ENCODE measurements at places on chromosomes 11 and 22.

DNA sequence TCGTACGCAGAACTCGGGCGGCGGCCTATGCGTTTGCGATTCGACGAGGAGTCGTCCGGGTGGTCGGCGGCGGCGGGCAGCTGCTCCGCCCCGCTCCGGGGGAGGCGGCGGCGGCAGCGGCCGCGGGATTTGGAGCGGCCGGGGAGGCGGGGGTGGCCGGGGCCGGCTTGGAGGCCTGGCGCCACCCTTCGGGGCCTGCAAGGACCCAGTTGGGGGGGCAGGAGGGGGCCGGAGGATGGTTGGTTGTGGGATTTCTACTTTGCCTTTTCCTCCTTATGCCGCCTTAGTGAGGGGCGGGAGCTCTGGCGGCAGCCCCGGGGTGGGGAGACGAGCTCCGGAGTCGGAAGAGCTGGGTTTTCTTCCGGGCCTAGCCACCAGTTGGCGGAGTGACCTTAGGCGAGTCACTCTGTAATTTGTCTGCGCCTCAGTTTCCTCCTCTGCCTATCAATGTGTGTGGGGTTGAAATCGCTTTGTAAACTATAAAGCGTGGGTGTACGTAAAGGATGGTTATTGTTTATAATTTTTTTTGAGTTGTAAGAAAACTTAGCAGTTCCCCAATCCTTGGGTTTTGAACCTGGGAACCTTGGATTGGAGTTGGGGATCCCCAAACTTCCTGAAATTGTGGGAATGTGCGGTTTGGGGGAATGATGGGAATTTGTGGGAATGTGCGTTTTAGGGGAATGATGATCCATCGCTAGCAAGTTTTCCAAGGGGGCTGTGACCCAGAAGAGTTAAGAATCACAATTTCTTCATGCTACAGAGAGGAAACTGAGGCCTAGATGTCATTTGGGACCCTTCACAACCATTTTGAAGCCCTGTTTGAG is 679 bp downstream of the TUG1 start:
- peak; percentile 27 for DNase-seq

DNA sequence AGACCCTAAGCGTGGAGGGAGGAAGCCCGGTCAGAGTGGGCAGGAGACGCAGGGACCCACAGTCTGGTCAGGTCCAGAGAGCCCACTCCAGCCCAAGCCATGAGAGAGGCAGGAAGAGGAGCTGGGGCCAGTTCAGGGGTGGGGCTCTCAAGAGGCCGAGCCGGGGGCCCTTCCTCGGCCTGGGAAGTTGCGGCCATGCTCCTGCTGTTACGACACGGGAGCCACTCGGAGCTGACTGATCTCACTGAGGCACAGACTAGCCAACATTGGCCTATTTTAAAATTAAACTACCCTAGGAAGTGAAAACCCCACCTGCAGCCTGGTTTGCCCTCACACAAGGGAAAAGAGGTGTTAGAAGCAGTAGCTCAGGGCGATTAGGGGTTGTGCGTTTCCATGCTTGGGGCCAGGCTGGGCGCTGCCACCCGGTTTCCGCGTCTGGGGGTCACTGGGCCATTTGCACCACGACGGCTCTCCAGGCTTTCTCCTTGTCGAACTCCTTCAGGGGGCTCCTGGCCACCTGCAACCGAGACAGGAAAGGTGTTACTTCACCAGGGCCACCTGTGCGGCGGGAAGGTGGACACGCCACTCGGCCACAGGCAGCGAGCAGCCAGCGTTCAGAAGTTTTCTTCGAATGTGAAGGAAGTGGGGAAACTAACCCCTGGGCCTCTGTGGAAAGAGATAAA is 3.2 kb upstream of the TTLL8 start:
- no peak for DNase-seq

- no peak for DNase-seq
Observed at GRCh38 chr22:30424534-30425326, 838 bp upstream of the MTFP1 start.

- DNase-seq = no peak
Observed at GRCh38 chr11:82560836-82561235, 172.8 kb downstream of the FAM181B start.

- DNase-seq = peak; percentile 30
Observed at GRCh38 chr11:32006799-32007388, 84.0 kb upstream of the RCN1 start.

- DNase-seq = no peak
Observed at GRCh38 chr11:134802116-134802515, 390.1 kb upstream of the B3GAT1 start.

DNA sequence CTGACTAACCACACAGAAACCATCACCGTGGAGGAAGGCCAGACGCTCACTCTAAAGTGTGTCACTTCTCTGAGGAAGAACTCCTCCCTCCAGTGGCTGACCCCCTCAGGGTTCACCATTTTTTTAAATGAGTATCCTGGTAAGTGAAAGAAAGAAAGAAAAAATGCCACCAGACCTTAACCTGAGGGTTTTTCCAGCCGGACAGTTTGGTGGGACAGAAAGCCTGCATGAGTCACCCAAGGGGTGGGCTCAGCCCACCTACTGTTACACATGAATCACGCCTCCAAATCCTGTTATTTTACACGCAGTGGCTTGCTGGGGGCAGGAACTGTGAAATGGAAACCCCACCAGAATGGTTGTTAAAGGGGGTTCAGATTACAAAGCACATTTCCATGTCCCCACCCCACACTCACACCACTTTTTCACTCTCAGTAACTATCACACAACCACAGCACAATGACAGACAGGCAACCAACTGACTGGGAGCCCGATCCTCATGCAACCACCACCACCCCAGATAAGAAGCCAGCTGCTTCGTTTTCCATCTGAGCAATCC is 11.9 kb downstream of the CRTAM start:
- DNase-seq = no peak

- no peak for DNase-seq
Observed at GRCh38 chr11:58787903-58788302, 56.2 kb upstream of the GLYAT start.

GRCh38 chr11:87972133-87972532 is 203.1 kb downstream of the RAB38 start:
- no peak for DNase-seq

GRCh38 chr11:75627906-75628668 is 40.8 kb downstream of the MAP6 start:
- no peak for DNase-seq

GRCh38 chr11:46339816-46340215 is 7.4 kb upstream of the DGKZ start:
- no peak for DNase-seq

DNA sequence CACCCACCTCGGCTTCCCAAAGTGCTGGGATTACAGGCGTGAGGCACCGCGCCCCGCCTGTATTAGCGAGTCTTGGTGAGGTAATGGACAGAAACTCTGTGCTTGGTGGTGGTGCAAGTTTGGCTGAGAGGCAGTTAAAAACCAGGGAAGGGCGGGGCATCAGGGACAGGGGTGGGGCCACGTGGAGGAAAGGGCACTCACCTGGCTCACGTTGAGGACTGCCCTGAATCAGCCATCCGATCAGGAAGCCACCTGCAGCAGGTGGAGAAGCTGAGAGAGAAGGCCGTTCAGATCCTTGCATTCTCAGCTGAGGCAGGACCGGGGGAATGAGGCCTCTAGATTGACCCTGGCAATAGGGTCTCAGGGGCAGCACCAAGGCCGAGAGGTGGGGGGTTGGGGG is 12.1 kb upstream of the CHRM1 start:
- DNase-seq = no peak

- DNase-seq = no peak
Observed at GRCh38 chr11:73383249-73384124, 7.3 kb downstream of the RELT start.

DNA sequence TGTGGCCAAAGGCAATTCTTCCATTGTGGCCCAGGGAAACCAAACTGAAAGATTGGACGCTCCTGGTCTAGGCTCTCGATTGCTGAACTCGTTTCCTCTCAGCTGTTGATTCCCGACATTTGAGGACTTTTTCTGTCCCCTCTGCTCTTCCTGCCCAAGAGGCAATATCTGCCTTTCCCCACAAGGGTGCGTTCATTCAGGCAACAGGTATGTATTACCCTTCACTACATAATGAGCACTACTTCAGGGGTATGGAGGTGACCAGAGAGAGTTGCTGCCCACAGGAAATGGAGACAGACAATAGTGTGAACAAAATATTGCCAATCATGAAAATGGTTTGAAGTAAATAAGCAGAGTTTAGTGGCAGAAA is 8.2 kb downstream of the PTH start:
- DNase-seq = no peak

DNA sequence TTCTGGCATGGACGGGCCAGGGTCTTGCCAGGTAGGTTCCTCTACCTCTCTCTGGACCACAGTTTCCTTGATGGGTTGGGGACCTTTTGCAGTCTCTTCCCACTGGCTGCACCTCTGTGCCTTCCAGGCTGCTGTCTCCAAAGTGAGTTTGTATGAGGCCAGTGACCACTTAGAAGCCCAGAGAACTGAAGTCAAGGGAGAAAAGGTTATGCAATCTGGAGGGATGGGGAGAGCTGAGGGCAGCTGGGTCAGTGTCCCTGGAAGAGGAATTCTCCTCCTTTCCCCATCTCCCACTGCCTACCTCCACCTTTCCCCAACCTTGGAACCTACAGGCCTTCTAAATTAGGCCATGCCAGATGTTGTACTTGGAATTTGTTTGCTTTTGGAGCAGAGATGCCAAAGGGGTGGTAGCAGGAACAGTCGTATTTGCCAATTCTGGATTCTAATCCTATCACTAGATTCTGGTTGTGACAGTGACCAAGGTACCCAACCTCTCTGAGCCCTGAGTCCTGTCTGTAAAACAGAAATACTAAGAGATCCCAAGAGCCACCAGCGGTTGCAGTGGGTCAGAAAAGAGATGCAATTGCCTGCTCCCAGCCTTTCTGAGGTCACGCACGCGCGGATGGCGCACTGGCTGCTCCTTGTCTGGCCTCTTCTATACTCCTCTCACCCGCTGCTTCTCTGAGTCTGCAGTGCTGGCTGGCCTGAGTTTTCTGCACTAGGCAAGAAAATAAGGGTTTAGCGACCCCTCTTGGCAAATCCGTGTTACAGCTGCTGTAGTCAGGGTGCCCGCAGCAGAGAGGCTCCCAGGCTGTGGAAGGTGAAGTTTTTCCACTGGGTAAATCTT is 10.7 kb upstream of the ACCSL start:
- peak; percentile 61 for DNase-seq

DNA sequence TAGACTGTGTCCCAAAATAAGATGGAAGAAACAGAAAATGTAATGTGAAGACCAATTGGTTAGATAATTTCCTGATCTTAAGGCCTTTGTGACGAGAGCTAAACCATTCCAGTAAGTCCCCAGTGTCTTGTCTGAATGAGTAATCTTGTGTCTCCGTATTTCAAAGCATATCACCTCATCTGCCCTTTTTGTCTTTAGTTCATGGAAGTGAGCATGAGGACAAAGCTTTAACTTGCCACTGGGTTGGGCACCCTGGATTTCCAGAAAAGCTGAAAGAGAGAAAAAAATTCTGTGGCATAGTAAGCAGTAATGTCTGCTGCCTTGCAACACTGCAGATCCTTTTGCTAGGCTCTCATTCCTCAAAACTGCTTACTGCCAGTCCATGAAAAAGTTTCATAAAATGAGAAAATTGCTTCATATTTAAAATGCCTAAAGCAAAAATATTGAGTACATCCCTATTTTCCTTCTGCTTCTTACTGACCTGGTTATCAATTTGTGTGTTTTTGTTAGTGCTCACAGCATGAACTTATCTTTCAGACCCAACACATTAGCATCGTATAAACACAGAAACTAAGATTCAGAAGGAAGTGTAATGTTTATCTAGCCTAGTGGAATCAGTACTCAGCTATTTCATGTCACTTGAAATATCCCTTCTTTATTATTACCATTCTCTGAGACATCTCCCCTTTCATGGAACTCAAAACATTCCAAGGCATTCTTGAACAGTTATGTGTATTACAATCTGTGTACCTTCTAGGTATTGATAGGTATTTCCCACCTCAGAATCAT is 5.3 kb downstream of the CASP12 start:
- no peak for DNase-seq

DNA sequence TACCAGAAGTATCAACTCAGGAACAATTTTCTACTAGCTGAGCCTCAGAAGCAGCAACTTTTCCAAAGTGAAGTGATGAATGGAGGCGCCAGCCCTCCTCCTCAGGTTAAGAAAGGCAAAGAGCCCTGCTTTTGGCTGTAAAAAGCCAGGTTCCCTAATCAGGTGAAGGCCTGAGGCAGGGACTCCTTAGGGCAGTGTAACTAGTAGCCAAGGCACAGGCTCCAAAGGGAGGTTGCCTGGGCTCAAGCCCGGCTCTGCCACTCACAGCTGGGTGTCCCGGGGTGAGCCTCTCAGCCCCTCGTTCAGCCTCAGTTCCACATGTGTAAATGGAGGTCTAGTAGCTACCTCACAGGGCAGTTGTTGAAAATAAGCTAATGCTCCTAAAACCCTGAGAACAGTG is 19.5 kb downstream of the TSKU start:
- DNase-seq = no peak

Measured in NCI-H2081 (cell line).